Mucosa of gallbladder (tissue), 1 donor: ENCODE measurements at places on chromosomes 3 and 15. TPM values are rescaled to one million over a fixed set of nuclear protein-coding genes. Genes with fewer than 3 reads are reported as not detected.

DNA sequence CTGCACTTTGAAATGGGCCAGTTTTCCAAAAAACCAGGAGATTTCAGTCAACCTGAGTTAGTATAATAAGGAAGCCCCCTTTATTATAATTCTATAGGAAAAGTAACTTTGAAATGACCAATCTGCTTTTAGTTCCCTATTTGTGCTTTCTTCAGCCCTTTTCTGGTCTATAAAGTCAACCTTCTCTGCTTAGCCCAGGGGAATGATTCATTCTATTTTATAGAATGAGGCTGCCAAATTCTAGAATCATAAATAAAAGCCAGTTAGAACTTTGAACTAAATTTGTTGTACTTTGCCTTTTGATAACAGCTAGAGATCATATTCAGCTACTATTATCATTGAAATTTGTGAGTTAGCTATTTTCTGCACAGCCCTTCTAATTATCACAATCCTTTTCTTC lies 24.7 kb downstream of the CIP2A start:
- DNase-seq: no peak

DNA sequence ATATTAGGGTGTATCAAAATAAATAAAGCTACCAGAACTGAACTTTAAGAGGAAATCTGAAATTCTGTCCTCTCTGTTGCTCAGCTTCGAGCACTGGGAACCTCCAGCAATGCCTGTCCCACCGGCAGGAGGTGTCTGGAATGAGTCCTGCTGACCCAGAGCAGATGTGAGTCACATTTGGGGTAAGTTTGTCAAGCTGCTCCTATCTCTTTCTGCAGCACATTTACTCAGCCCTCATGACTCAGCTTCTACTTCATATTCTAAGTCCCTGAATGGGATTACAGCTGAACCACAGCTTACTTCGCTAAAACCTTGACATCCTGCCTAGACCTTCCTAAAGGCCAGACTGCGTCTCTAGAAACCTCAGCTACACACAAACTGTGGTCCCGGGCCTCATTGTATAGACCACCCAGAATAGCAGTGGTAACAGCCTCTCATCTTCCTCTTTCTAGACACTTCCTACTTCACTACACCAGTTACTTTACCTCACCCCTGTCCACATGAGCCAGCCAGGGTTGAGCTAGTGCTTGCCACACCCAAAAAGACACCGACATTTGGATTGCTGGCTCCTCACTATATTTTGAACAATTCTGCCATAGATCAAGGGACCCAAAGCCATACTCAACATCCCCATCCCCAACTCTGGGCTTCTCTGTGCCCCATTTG lies 109.6 kb upstream of the TMCO5A start:
- DNase-seq: no peak

GRCh38 chr3:15380980-15381890 lies 46.1 kb downstream of the METTL6 start:
- DNase-seq: no peak

- DNase-seq: peak; percentile 12
Measured at GRCh38 chr3:155853214-155854140, 750 bp downstream of the SLC33A1 start.

Gene BSN
- 0.81 TPM for total RNA-seq

GRCh38 chr3:123006609-123007008 lies 21.0 kb downstream of the SEMA5B start:
- no peak for DNase-seq
